ENCODE measurements at places on chromosomes 11 and 22.

DNA sequence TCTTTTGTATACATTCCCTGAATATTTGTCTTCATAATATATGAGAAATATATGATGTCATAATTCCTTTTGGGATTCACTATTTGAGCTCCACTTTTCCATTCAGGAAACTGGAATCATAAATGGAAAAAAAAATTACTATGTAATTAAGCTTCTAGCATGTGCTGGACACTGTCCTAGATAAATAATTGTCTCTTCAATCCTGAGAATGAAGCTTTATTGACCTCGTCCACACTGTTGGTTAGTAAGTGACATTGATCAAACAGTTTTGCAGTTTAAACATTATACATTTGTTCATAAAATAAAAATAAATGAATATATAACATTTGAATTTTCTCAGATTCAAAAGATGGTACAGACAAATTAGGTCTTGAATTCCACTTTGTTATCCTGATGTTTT is 1691.2 kb downstream of the LRRC4C start:
- no peak for DNase-seq

DNA sequence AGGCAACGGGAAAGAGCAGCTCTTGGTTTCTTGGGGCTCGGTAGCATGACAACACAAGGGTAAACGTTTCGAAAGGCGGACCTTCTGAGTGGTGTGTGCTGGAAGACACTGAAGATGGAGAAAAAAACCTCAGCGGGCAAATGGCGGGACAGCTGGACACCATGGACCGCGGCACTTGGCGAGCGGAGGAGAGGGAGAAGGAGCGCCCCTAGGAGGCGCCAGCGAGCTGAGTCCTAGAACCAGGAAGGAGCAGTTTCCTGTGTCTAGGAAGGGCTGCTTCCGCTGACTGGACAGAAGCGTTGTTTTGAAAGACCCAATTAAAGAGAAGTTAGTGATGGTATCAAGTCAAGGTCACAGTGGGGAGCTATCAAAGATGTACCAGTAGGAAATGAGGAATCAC is 44.0 kb upstream of the OPCML start:
- DNase-seq = no peak

GRCh38 chr11:68211546-68211945 is 1.6 kb downstream of the KMT5B start:
- DNase-seq = no peak

- DNase-seq = no peak
Measured at GRCh38 chr11:122784325-122784955, 53.9 kb upstream of the CRTAM start.

DNA sequence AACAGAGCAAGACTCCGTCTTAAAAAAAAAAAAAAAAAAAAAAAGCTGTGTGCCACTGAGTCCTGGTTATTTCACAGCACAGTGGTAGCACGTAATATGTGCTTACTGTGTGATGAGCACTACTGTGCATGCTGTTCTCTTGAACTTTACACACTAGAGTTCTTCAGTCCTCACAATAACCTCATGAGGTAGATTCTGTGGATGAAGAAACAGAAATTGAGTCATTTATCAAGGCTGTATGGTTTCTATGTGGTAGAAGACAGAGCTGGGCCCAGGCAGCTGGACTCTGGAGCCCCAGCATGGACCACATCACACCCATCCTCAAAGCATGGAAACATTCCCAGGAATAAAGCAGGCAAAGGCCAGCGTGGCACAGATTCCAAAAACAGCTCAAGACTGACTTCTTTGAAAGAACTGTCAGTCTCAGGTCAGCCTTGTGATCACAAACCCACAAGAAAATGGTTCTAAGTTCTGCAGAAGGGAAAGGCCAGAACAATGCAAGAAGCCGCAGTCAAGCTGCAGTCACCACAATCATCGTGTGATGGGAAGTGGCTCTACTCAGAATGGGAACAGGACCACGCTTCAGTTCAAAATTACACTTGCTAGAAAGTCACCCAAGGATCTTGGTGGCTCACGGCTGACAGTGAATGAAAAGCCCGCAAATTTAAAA is 49.5 kb downstream of the MICAL3 start:
- DNase-seq = no peak

DNA sequence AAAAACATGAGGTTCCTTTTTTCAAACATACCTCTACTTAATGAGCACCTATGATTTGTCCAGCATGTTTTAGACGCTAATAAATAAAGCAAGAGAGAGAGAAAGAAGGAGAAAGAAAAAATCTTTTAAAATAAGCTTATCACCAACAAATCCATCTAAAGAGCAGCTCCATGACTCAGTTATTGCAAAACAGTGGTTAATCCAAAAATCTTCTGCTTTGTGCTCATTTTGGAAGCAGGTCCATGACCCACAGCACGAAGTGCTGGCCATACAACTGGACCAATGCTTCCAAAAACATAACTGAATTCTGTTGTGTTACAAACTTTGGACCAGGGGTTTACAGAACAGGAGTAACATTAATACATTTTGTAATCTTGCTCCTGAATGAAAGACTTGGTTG is 696.6 kb downstream of the KCNA4 start:
- DNase-seq = no peak

- DNase-seq = no peak
Measured at GRCh38 chr11:78313181-78313795, 104.3 kb downstream of the GAB2 start.

DNA sequence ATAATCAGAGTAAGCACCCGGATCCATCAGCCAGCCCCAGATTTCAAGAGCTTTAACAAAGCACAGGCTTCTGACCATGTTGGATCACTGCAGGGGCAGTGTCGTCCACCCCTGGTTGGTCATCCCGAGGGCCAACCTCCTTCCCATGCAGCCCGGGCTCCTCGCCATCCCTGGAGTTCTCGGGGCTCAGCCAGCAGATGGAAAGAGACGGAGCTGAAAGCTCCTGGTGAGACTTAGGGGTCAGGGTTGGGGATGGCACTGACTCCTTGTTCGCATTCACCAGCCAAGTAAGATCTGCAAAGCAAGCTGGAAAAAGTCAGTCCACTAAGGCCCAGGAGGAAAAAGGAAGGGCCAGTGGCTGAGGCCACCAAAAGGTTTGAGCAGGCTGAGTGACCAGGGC is 888.9 kb downstream of the BRD1 start:
- DNase-seq = no peak

All from activated CD4-positive, alpha-beta T cell treated with anti-CD3 and anti-CD28 coated beads for 1 hour (primary cell).